Stimulated activated CD8-positive, alpha-beta memory T cell treated with anti-CD3 and anti-CD28 coated beads, Interleukin-4, amount 100 ng/mL, for 1 hour (primary cell): ENCODE measurements at places on chromosomes 11 and 22.

DNA sequence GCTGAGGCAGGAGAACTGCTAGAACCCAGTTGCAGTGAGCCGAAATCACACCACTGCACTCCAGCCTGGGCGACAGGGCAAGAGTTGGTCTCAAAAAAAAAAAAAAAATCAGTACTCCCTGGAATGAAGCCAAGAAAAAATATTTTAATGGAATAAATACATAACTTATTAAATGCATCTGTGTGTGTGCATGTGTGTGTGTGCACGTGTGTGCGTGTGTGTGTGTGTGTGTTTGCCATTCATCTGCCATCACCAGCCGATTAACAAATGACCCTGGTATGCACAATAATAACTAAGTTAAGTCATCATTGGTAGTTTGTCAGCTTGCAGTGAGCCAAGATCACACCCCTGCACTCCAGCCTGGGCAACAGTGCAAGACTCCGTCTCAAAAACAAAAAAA, 35.0 kb upstream of the SCGB1A1 start:
- DNase-seq, result no peak

DNA sequence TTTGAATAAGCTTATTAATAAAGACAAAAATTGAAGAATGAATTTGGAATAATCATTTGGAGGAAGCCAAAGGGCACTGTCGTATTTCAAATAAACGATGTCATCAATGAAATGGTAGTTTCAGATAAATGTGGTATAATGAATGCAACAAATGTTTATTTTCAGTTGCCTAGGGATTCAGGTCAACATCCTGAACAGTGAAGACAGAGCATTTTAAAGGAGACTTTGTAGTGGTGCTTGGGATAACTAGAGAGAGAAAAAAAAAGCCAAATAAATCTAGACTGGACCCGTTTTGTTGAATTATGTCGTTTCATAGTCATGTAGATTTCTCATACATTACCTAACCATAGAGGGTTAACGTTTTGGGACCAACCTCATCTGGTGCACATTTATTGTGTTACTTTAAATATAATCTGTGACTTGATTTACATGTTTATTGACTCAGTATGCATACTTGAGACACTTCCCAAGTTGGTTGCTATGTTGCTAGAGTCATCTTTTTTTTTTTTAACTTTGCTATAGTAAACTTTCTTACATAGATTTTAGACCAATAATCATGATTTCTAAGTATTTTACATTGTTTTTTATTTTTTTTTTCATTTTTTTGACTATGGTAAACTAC, 111.1 kb downstream of the NCAM1 start:
- DNase-seq, result no peak

- no peak for DNase-seq
Observed at GRCh38 chr11:24312464-24313238, 184.2 kb upstream of the LUZP2 start.

DNA sequence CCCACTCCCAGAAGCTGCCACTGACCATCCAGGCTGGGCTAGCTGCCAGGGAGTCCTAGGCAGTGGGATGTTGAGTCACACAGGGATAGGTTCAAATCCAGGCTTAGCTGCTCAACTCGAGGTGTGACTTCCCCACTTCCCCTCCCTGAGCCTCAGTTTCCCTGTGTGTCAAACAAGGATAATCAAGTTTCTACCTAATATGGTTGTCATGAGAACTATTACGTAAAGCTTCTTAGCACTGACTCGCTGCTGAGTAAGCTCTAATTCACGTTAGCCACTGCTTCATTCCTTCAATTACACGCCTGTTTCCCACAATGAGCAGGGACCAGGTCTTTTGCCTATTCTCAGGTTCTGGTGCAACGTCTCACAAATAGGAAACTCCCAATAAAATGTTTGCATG, 67.7 kb downstream of the SEZ6L start:
- DNase-seq, result no peak

DNA sequence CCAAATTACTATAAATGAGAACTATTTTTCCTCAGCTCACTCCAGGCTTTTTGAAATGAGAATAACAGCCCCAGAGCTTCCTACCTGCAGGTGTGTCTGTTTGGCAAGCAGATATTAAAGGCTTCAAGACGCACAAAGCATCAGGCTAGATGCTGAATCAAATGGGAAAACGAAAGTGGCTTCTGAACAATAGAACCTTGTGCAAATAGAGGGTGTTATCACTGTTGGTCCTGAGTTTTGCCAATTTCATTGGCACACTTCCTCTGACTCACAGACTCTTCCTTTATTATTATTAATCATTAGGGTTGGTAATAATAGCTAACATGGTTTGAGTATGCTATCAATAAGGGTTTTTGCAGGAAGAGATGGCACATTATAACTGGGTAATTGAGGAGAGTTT, 13.4 kb downstream of the SYT13 start:
- no peak for DNase-seq

GRCh38 chr22:19527321-19527721, 3.1 kb upstream of the CLDN5 start:
- DNase-seq, result no peak

GRCh38 chr22:45468872-45469271, 33.8 kb upstream of the FBLN1 start:
- no peak for DNase-seq

DNA sequence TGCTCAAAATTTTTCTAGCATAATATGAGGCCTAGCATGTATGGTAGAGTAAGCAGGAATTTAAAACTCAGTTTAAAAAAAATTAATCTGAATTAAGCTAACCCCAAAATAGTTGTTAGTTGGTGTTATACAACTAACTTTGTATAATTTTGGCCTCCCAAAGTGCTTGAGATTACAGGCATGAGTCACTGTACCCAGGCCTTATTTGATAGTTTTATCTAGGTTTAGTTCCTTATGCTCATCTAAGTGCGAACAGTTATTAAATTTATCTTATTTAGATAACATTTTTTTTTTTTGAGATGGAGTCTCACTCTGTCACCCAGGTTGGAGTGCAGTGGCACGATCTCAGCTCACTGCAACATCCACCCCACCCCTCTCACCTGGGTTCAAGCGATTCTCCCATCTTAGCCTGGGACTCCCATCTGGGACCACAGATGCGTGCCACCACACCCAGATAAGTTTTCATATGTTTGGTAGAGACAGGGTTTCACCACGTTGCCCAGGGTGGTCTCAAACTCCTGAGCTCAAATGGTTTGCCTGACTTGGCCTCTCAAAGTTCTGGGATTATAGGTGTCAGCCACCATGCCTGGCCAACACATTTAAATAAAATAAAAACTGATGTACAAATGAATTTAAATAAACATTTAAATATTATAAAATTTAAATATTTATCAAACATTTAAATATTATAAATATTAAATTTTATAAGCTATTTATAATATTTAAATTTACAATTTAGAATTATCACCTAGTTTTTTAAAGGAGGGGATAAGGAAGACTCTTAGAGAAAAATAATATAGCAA, 7.5 kb downstream of the IL18 start:
- no peak for DNase-seq

- DNase-seq, result no peak
Observed at GRCh38 chr22:30828187-30829155, 133.8 kb downstream of the OSBP2 start.
